ENCODE measurements at places on chromosomes 5 and 9.

GRCh38 chr5:1011226-1011631 is 2.6 kb downstream of the NKD2 start:
- DNase-seq, result no peak

DNA sequence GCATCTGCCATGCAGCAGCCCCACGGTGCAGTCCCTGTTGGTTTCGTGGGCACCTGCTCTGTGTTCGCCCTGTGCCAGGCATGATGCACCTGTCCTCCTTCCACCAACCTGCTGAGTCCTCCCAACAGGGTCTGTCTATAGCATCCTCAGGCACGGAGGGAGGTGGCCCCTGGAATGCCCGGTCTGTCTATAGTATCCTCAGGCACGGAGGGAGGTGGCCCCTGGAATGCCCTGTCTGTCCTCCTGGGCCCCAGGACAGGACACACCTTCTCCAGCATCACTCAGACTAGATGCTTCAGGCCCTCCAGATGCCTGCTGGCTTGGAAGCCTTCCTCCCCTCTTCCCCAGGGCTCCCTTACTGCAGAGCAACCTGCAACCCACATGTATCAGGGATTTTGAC is 9.9 kb upstream of the PHYHD1 start:
- DNase-seq, result no peak

DNA sequence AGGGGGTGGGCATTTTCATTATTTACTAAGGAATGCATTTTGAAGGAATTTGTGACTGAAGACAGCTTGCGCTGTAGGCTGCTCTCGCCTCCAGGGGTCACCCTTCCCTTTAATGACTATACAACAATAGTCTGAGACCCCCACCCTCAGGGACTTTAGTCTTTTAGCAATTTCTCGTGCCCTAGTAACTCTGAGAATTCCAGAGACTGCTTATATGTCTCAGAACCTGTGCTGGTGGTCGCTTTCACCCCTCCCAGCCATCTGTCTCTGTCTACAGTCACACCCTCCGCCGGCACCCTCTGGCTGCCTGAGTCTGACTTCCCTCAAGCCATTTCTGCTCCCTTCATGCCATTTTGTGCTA is 671.4 kb downstream of the NR2F1-AS1 start:
- DNase-seq, result peak; percentile 14

GRCh38 chr9:102518324-102518723 is 476.8 kb upstream of the CYLC2 start:
- DNase-seq, result no peak

GRCh38 chr9:93582115-93582514 is 5.7 kb downstream of the PHF2 start:
- DNase-seq, result no peak

Measured in foreskin fibroblast (primary cell).